ENCODE measurements at places on chromosomes 2 and 18.

GRCh38 chr2:167942366-167943081, 304.9 kb downstream of the STK39 start:
- no peak for DNase-seq

DNA sequence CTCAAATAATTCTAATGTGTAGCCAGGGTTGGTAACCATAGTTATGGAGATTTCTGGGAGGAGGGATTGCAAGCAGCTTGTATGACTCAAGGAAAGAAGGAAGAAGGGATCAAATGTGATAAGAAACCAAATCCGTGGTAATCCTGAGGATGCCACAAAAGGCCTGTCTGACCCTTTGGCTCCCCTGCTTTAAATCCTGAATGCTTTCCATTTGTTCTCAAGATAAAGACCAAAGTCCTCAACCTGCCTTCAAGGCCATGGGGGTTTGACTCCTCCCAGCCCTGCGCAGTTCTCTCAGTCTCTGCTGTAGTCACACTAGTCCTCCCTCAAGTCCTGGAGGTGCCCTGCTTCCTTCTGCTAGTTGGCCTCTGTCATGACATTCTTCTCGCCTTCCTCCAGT, 74.0 kb downstream of the SUMO1 start:
- DNase-seq, result no peak

GRCh38 chr2:20415511-20415918, 31.4 kb upstream of the RHOB start:
- DNase-seq, result peak; percentile 36

GRCh38 chr18:48360376-48361021, 48.7 kb downstream of the ZBTB7C start:
- no peak for DNase-seq

DNA sequence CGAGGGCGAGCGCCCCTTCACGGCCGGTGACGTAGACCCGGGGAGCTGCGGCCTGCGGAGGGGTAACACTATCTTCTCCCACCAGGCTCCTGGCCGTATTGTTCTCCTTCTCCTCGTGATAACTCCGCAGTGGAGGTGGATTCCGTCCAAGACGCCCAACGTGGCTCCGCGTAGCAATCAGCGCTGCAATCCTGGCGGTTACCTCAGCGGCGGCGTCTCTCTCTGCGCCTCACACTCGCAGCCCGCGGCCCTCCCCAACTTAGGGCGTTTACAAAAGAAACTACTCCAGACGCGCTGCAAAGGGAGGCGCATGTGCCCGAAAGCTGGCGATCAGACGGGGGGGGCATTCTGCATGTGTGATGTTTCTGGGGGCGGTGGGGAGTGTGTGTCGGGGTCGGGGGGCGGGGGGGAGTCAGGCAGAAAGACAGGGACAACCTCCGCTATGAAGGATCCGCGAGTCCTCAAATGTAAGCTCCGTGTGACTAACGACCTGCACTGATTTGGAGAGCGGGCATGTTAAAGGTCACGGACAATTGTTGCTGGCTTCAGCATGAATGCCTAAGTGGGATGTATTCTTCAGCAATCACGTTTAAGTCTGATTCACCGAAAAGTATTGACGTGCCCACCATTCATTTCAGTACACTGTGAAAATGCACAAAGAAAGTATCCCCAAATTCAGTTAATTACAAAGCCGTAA, 1.3 kb upstream of the ZNF516 start:
- DNase-seq, result peak; percentile 72

DNA sequence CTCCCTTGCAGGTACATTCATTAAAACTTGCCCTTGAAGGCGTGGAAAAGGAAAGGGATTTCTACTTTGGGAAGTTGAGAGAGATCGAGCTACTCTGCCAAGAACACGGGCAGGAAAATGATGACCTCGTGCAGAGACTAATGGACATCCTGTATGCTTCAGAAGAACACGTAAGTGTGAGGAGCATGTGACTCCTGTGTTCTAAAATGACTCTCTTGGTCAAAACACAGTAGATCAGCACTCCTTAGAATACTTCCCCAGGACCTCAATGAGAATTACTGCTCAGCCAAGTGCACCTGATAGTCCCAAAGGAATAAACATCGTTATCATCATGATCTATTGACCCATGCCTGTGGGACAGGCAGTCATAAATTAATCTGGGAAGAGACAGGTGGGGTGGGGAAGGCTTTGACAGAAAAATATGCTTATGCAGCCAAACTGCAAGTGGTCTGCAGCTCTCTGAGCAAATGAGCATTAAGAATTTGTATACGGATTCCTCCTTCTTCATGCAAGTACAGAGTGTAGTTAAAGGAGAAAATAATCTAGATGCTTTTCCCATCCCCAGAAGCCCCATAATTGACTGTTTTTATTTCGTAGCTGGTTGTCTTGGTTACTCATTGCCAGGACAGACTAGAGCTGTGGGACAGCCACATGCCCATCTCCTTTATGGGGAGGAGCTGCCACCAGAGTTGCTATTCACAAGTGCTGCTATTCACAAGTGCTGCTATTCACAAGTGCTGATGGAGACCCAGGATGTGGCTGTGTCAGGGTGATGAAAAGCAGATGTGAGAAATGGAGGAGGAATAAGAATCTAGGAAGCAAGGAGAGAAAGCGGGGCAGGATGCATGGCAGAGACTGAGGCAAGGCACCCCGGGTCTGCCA, 91.0 kb downstream of the MAPRE2 start:
- peak; percentile 17 for DNase-seq

- no peak for DNase-seq
These were observed 27.2 kb downstream of the PXDN start for GRCh38 chr2:1717113-1717512.

Measured in EH (cell line).